ENCODE measurements at places on chromosomes 7 and 10.

DNA sequence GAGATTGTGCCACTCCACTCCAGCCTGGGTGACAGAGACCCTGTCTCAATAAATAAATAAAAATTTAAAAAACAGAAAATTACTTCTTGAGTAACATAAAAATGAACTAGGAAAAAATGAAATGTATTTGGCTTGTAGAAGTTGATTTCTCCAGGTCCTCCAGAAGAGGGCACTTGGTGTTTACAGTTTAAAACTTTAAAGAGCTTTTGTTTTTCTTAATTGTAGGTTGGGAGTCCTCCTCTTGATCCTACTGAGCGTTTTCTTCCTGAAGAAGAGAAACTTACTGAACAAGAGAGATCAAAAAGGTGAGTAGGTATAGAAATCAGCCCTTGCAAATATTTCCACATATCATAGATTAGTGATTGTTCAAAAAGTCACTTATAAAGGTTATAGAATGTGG lies 16.2 kb downstream of the KIFBP start:
- DNase-seq = peak; percentile 10

DNA sequence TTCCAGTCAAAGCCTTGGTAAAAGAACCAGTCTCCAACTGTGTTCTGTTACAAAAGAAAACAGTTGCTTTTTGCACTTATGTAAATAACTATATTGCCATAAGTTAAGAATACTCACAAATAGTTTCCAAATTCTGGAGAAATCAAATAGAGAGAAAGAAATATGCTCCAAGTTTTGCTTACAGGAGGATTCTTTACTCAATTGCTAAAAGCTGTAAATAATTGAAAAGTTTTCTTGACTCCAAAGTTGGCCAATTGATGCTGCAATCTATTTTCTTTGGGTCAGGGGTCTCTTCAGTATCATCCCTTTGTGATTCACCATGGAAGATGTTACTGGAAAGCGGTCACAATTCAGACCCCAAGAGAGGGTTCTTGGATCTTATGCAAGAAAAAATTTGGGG lies 36.0 kb downstream of the NEURL1 start:
- no peak for DNase-seq

DNA sequence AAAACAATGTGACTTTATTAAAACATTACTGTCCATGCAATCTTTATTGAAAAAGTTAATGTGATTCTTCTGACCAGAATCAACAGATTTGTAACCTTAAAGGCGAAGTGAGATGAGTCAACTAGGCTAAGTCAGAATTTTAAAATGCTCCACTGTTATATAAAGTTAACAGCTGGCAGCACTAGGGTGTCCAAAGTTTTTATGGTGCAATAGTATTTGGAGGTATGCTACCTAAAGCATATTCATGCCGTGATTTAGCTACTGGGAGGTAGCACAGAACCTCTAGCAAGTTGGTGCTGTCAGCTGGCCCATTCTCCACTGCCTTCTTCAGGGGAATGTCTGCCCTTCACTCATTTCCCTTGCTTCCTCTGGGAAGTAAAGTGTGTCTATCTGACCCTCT lies 126.7 kb downstream of the RAPGEF5 start:
- no peak for DNase-seq

GRCh38 chr10:127090138-127090537 lies 106.3 kb downstream of the INSYN2A start:
- DNase-seq = no peak
